Activated naive CD8-positive, alpha-beta T cell treated with anti-CD3 and anti-CD28 coated beads for 36 hours (primary cell): ENCODE measurements at places on chromosomes 16 and 17. TPM values are rescaled to one million over a fixed set of nuclear protein-coding genes. Genes with fewer than 3 reads are reported as not detected.

GRCh38 chr17:57604771-57605674, 140.1 kb downstream of the CCDC182 start:
- peak; percentile 63 for DNase-seq
- H3K4me1 ChIP-seq: peaks cover 86% of the 10 kb centered on the region
- peak overlapping the region; percentile 61 for H3K4me3 ChIP-seq

DNA sequence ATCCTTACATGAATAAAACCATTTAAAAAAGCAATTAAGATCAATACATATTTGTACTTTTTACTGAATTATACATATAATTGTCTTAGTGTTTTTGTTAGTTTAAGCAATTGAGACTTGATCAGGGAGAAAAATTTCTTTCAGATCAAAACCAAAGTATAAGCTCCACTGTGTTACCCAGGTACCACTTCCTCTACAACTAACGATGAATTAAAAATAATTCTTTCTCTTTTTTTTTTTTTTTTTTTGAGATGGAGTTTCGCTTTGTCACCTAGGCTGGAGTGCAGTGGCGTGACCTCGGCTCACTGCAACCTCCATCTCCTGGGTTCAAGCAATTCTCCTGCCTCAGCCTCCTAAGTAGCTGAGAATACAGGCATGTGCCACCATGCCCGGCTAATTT, 6.8 kb downstream of the FBXO47 start:
- no peaks in the 10 kb centered on the region for H3K36me3 ChIP-seq
- H3K27ac ChIP-seq: peak overlapping the region; percentile 58
- DNase-seq: no peak

GRCh38 chr17:81911277-81911961, at the start of gene PCYT2:
TSS of gene PCYT2 (minus strand) at chr17:81911399. CDS start at chr17:81911355, 44 bp downstream.
- no peaks in the 10 kb centered on the region for H3K27me3 ChIP-seq
- peak within 1 kb of the TSS; percentile 42 for H3K27ac ChIP-seq
- peaks cover 5% of the 10 kb centered on the region for H3K36me3 ChIP-seq
- DNase-seq: peak; percentile 94

- no peaks in the 10 kb centered on the region for H3K36me3 ChIP-seq
- DNase-seq: no peak
- no peaks in the 10 kb centered on the region for H3K4me1 ChIP-seq
- H3K4me3 ChIP-seq: no peak overlapping the region
- peaks cover 17% of the 10 kb centered on the region for H3K27me3 ChIP-seq
Observed at GRCh38 chr16:25553711-25554436, 137.9 kb upstream of the HS3ST4 start.

GRCh38 chr17:77487677-77488530, 347.1 kb downstream of the SEC14L1 start:
- H3K27ac ChIP-seq: no peak overlapping the region
- peaks cover 13% of the 10 kb centered on the region for H3K36me3 ChIP-seq
- H3K4me1 ChIP-seq: peaks cover 13% of the 10 kb centered on the region

DNA sequence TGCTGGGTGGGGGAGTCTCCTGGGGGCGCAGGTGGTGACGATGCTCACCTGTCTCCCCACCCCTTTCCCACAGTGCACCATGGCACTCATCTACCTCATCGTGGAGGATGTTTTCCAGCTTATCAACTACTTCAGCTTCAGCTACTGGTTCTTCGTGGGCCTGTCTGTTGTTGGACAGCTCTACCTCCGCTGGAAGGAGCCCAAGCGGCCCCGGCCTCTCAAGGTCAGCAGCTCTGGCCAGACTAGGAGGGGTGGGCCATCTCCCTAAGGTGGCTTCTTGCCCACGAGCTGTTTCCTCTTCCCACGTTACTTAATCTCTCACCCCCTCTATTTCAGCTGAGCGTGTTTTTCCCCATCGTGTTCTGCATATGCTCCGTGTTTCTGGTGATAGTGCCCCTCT, 14.5 kb downstream of the SLC7A6OS start:
- no peak overlapping the region for H3K4me3 ChIP-seq
- H3K36me3 ChIP-seq: peaks cover 33% of the 10 kb centered on the region
- H3K27ac ChIP-seq: peak overlapping the region; percentile 25
- H3K4me1 ChIP-seq: peaks cover 24% of the 10 kb centered on the region
- DNase-seq: no peak

DNA sequence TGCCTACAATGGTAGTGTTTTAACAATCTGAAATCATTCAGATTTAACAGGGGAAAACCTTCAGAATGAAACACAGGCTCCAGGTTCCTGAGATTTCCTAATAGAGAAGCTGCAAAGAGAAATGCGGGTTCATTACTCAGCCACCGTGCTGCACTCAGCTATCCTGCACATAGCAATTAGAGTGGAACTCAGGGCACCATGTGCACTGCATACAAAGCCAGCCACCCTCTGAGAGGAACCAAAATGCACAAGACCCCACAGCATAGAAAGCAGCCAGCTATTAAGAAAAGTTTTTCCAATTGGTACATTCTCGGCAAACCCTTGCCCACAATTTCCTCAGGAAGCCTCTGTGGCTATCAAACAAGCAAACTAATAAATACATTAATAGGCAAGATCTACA, 37.4 kb downstream of the TOM1L2 start:
- H3K36me3 ChIP-seq: no peaks in the 10 kb centered on the region
- no peaks in the 10 kb centered on the region for H3K27me3 ChIP-seq
- peaks cover 46% of the 10 kb centered on the region for H3K4me1 ChIP-seq
- no peak for DNase-seq
- H3K27ac ChIP-seq: no peak overlapping the region
- no peak overlapping the region for H3K4me3 ChIP-seq

- peak within 1 kb of the TSS; percentile 72 for H3K27ac ChIP-seq
- no peaks in the 10 kb centered on the region for H3K27me3 ChIP-seq
- peaks cover 7% of the 10 kb centered on the region for H3K36me3 ChIP-seq
- H3K4me1 ChIP-seq: peaks cover 39% of the 10 kb centered on the region
Observed at GRCh38 chr16:22007509-22008214, at the start of gene MOSMO. TSS of gene MOSMO (plus strand) at chr16:22008111. CDS start at chr16:22008302, 191 bp downstream.

DNA sequence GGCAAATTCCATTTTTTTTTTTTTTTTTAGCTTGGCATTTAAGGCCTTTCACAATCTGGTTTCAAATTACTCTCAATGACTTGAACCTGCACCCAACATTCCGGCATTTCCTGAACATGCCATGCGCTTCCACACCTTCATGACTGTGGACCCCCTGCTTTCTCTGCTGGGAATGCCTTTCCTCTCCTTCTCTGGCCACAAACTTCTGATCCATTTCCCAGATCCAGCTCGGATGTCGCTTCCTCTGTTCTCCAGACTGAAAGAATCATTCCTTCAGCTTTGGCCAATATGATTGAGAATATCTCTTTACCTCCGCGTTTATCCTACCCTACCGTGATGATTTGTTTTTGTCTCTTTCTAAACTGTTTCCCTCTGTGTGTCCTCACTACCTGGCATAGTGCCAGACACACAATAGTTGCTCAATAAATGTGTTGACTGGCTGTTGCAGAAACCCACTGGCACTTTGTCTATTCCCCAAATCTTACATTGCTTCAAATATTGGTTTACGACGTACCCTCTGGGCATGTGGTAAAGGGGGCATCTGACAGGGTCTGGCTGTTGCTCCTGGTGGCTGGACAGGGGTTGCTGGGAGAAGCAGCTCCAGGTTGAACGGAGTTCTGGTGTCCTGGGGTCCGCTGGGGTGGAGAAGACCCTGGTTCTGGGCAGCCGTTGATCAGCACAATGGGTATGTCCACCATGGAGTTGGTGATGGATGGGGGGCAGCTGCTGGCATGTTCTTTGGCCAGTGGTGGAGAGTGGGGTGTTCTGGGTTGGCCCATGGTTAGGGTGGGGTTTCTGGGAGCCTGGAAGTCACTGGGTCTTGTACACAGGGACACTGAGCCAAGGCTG, 14.7 kb downstream of the TNS4 start:
- peaks cover 51% of the 10 kb centered on the region for H3K4me1 ChIP-seq
- DNase-seq: no peak
- H3K27ac ChIP-seq: no peak overlapping the region
- H3K27me3 ChIP-seq: no peaks in the 10 kb centered on the region
- no peak overlapping the region for H3K4me3 ChIP-seq

GRCh38 chr17:76989519-76989918, 121.3 kb downstream of the MGAT5B start:
- no peak overlapping the region for H3K4me3 ChIP-seq
- DNase-seq: no peak
- H3K27me3 ChIP-seq: no peaks in the 10 kb centered on the region
- H3K36me3 ChIP-seq: no peaks in the 10 kb centered on the region
- H3K27ac ChIP-seq: no peak overlapping the region

DNA sequence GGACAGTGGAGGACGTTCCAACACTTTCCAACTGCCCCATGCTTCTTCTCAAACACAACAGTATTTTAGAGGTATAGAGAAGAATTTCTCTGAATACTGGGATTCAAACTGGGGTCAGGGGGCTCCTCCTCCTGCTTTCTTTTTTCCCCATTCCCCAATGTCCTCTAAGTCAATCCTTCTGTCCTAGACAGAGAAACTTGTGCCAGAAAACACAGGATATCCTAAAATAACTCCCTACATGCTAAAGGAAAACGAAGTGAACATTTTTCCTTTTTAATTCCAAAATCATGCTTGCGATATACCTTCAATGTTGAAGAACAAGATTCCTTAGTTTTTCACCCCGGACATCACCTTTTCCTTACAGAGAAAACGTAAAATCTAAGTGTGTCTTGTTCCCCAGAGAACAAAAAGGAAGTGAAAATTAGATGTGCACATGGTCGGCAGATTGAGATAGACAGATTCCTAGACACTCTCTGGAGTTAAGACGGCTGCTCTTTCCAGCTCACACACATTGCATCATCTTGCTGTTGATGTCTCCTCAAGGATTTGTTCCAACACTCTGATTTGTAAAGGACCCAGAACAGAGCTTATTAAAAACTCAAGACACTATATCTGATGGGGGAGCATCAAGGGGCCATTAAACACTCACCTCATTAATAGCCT, 228.2 kb downstream of the GRIN2A start:
- no peak for DNase-seq
- H3K27ac ChIP-seq: no peak overlapping the region
- H3K36me3 ChIP-seq: no peaks in the 10 kb centered on the region
- no peak overlapping the region for H3K4me3 ChIP-seq

GRCh38 chr16:19559242-19559910, 3.9 kb downstream of the VPS35L start:
- no peak overlapping the region for H3K27ac ChIP-seq
- H3K4me3 ChIP-seq: no peak overlapping the region
- peaks cover 10% of the 10 kb centered on the region for H3K4me1 ChIP-seq
- H3K36me3 ChIP-seq: peaks cover 7% of the 10 kb centered on the region
- no peak for DNase-seq
- no peaks in the 10 kb centered on the region for H3K27me3 ChIP-seq

- no peak overlapping the region for H3K4me3 ChIP-seq
- no peaks in the 10 kb centered on the region for H3K4me1 ChIP-seq
- H3K36me3 ChIP-seq: peaks cover 24% of the 10 kb centered on the region
- no peaks in the 10 kb centered on the region for H3K27me3 ChIP-seq
Observed at GRCh38 chr16:47626246-47626645, 165.1 kb downstream of the PHKB start.

DNA sequence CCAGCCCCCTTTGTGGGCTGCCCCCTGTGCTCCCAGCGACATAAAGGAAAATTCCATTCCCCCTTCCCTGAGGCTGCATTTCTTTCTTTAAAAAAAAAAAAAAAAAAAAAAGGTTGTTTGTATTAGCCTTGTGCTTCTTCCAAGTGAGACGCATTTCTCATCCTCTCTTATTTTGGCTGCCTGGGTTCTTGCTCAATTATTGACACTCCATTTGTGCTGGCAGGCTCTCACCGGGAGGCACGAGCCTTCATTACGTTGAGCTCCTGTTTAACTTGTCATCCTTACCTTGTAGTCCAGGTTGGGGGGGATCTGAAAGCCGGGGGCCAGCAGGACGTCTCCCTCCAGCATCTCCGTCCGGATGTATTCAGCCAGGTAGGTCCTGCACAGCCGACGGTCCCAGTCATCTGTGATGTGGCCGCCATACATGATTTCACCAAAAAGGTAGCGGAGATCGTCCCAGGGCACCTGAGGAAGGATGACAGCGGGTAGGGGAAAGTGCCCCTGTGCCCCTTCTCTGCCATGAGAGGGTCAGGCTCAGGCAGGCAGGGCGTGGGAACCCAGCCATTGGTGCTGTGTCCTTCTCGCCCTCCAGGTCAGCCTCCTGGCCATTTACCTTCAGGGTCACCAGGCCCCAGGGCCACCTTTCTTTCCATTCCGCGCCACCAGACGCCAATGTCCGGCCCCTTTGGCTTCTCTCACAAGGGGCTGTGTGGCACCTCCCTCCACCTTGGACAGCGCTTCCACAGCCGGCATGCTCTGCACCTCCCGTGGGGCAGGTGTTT, 50.6 kb downstream of the PGS1 start:
- no peak for DNase-seq
- no peaks in the 10 kb centered on the region for H3K27me3 ChIP-seq
- peaks cover 4% of the 10 kb centered on the region for H3K36me3 ChIP-seq
- no peak overlapping the region for H3K27ac ChIP-seq

DNA sequence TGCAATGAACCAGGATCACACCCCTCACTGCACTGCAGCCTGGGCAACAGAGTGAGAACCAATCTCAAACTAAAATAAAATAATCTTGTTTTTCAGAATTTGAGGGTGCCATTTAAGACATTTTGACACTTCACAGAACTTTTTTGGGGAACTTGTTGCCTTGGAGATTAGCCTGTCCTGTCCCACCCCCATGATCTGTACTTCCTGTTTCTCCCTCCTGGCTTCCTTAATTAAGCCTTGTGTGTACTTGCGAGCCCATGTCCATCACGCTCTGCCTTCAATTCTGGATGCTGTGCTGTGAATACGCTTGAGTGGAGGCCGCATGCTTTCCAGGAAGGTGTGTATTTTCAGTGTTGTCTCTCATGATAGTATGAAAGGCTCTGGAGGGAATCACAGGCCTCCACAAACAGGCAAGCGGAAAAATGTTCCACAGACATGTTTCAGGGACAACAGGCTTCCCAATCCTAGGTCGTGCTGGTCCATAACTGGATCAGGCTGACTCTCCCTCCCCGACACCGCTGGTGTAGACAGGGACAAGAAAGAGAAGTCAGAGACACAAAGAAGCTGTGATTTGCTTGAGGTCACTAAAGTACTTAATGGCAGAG, 56.9 kb downstream of the NOS2 start:
- H3K36me3 ChIP-seq: no peaks in the 10 kb centered on the region
- no peak for DNase-seq
- H3K27me3 ChIP-seq: no peaks in the 10 kb centered on the region
- no peaks in the 10 kb centered on the region for H3K4me1 ChIP-seq
- no peak overlapping the region for H3K27ac ChIP-seq

GRCh38 chr17:36739208-36739607, 137.8 kb downstream of the MRM1 start:
- no peaks in the 10 kb centered on the region for H3K4me1 ChIP-seq
- peaks cover 7% of the 10 kb centered on the region for H3K27me3 ChIP-seq
- H3K27ac ChIP-seq: no peak overlapping the region
- H3K4me3 ChIP-seq: no peak overlapping the region
- DNase-seq: no peak
- peaks cover 2% of the 10 kb centered on the region for H3K36me3 ChIP-seq

GRCh38 chr17:49342575-49342936, 19.5 kb downstream of the ZNF652 start:
- no peak for DNase-seq
- peaks cover under 1% of the 10 kb centered on the region for H3K36me3 ChIP-seq
- H3K4me3 ChIP-seq: peak overlapping the region; percentile 26
- H3K27ac ChIP-seq: peak overlapping the region; percentile 95
- no peaks in the 10 kb centered on the region for H3K27me3 ChIP-seq

Gene IRX5
- total RNA-seq: not detected

Gene HES7
- total RNA-seq: 1.9 TPM

Gene GSE1
- total RNA-seq: 27.6 TPM

Gene DDX5
- total RNA-seq: 745 TPM

Gene KRTAP4-5
- total RNA-seq: not detected

Gene NOL3
- total RNA-seq: 6.1 TPM

Gene CCL14
- total RNA-seq: not detected

Gene MPV17L
- total RNA-seq: 0.21 TPM
